Posterior vena cava (tissue), 2 donors: ENCODE measurements at places on chromosomes 12 and 14. TPM values are rescaled to one million over a fixed set of nuclear protein-coding genes. Genes with fewer than 3 reads are reported as not detected.
A peak's percentile ranks its signal among the peaks of the same experiment; 100 is the strongest.

DNA sequence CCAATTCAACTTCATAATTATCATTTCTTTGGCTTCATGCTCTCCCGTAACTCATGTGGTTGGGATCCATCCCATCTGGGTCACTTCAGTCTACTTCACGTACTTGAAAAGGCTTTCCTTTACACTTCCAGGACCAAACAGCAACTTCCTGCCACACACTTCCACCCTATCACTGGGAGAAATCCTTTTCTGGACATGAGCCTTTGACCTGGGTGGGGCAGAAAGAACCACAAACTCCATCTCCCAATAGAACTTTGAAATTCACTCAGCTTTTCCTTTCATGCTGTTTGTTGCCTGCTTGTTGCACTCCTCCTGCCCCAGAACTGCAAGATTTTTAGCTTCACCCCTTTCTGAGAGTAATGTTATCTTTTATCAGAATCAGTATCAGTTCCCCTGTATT is 18.4 kb upstream of the GALNT16 start:
- DNase-seq, result no peak

DNA sequence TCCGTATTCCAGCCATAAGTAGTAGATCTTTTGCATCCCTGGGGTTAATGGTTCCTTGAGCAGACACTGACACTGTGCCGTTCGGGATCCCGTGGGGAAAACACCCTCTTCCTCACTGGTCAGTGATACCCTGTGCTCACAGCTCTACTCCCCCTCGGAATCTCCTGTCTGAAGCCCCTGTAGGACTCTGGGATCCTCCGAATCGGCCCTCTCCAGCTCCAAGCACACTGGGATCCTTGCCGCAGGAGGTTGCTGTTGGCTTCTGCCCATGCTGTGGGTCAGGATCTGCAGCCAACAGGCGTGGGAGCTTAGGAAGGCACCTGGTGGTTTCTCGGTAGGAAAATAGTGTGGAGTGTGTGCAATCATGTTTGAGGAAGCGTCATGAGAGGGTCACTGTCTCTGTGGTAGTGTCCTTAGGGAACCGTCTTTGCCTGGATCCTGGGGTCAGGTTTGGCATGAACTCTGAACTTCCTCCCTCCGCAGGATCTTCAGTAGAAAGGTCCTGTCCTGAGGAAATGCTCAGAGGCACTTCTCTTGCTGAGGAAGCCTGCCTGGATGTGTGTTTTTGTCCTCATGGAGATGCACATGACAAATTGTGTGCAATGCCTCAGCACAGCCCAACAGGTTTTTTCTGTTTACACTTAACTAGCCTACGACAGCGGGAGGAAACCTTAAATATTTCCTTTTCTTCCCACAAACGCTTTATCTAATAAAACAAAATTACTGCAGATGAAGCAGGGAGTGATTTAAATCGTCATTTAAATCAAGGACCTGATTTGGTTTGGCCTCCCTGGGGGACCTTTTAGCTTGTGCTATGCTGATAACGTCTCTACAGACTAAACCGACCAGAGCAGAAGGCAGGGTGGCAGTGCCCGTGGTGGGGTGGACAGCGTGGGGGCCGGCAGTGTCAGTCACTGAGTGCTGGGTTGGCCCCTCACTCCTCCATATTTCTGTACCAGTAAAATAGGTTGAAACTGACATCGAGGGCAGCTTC is 18.7 kb downstream of the FBXL14 start:
- DNase-seq, result no peak

DHH gene
- total RNA-seq, result 2.7 TPM

PRB2 gene
- not detected for total RNA-seq

INF2 gene
- 78.7 TPM for total RNA-seq

HAL gene
- total RNA-seq, result 0.29 TPM

GRCh38 chr12:91155990-91156389 is 26.6 kb downstream of the DCN start:
- no peak for DNase-seq

TAS2R20 gene
- total RNA-seq, result 4.3 TPM

- peak; percentile 83 for DNase-seq
These were observed 1.2 kb downstream of the DYRK2 start for GRCh38 chr12:67649570-67650387.

CNTN1 gene
- 37.3 TPM for total RNA-seq

GRCh38 chr12:53065975-53066931 is 12.9 kb downstream of the SPRYD3 start:
- DNase-seq, result peak; percentile 96

GRCh38 chr12:29245246-29245645 is 96.2 kb downstream of the FAR2 start:
- DNase-seq, result no peak

DNA sequence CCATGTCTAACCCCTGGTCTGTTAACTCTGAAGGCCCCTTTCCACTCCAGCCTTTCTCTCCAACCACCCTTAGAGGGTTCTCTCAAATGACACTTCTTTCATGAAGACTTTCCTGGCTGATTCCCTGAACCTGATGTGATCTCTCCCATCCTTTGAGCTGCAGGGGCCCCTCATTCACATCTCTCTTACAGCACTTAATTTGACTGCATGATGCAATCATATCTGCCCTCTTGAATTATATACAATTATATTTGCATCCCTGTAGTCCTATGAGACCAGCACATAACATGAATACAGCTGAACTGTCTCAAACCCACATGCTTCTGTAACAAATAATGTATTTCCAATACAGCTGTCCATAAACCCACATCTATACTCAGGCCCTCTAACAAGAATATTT is 56.4 kb downstream of the PPP2R5E start:
- no peak for DNase-seq

GRIP1 gene
- 12.5 TPM for total RNA-seq

GRCh38 chr14:100950024-100950423 is 46.5 kb upstream of the RTL1 start:
- no peak for DNase-seq

GRCh38 chr12:56382611-56383010 is 20.0 kb upstream of the APOF start:
- DNase-seq, result no peak

DNA sequence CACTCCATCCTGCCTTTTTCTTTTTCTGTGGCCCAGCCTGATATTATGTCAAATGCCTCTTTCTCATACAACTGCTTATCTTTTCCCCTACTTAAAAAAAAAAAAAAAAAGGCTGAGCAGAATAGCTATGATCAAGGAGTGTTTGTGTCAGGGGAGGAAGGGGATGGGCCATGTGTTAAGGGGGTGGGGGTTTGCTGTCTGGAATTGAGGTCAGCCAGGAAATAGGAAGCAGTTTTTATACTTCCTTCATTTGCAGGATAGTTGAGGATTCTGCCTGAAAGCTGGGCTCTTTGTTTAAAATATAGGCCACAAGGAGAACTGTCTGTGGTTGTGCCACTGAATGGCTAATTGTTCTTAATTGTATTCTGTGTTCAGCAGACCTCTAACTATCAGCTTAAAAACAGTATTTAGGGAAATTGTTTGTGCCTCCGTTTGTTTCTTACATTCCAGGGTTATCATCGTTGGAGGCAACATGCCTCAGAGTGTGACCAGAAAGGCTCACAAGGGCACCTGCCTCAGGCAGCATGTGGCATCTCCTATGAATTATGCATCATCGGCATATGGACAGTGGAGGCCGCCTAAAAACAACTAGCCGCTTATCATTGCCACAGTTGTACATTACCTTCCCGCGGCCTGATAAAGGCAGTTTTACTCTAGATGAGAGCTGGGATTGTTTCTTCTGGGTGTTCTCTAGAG is 96.0 kb downstream of the SRGAP1 start:
- DNase-seq, result no peak

GRCh38 chr12:64679487-64680001 is 69.2 kb downstream of the RASSF3 start:
- DNase-seq, result peak; percentile 92

DNA sequence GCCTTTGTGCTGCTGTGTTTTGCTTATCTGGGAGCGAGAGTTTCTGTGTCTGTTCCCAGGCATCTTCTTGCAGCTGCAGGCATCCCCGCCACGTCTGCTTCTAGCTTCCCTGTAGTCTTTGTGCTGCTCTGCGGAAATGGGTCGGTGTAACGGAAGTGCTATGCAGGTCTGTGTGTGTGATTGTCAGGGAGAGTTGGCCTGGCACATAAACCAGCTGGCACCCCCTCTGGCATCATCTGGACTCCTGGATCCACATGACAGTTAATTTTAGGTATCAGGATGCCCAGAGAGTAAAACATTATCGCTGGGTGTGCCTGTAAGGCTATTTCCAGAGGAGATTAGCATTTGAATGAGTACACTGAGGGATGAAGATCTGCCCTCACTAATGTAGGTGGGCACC is 9.4 kb upstream of the OASL start:
- DNase-seq, result no peak

- no peak for DNase-seq
These were observed 687 bp upstream of the RPS29 start for GRCh38 chr14:49586673-49587460.

DNA sequence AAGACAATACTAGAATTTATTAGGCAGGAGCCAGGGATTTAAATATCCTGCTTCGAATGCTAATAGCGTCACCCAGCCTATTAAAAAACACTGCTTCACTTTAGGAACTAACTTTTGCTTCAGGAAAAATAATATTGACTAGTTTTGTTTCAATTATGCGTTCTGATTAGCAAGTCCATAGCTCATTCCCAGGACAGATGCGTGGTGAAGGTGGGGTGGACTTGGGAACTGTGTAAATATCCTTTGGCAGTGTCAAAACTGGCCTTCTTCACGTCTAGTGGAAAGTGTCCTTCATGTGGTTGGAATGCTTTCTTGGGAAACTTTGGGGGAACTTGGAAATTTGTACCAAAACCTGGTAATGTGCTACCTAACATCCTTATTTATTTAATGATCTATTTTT is 474.8 kb upstream of the NOVA1 start:
- DNase-seq, result no peak

DNA sequence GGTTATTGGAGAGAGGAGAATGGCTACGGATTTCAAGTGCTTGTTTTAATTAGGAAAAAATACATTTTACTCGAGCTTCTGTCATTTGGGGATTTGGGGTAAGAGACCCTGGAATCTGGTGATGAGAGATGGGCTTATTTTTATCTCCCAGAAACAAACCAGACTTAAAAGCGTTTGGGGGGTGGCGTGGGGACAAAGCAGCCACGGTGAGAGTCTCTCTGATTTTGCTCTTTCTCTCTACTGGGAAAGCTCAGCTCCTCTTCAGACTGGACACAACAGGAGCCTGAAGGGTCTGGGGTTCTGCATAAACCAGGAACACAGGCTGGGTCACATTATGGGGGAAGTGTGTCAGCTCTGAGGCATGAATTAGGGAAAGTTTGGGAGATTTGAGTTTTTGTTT is 3.8 kb downstream of the VSX2 start:
- DNase-seq, result no peak

DNA sequence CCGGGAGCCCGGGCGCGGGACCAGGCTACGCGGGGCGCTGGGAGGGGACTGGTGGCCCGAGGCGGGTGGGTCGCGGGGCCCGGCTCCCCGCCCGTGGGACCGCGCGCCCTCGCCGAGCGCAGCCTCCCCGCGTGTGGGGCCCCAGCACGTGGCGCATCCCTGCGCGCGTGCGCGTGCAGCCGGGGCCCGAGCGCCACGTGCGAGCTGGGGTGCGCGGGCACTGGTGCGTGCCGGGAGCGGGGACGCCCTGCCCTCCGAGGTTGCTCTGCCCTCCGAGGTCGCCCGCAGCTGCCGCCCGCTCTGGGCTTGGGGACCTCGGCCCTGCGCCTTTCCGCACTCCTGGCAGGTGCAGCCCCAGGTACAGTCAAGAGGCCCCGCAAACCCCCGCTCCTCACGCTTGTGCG is 365 bp upstream of the CCDC88C start:
- DNase-seq, result no peak

GRCh38 chr14:35689000-35689460 is 120.1 kb downstream of the RALGAPA1 start:
- DNase-seq, result no peak

DNA sequence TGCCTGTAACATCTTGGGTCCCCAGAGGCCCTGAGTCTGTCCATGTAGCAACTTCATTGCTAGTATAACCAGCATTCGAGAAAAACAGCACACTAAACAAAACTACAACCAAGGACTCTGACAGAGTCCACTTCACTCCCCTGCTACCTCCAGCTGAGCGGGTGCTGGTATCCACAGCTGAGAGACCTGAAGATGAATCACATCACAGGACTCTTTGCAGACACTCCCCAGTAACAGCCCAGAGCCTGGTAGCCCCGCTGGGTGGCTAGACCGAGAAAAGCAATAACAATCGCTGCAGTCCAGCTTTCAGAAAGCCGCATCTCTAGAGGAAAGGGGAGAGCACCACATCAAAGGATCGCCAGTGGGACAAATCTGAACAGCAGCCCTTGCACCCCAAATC is 9.0 kb upstream of the IQSEC3 start:
- peak; percentile 70 for DNase-seq

DNA sequence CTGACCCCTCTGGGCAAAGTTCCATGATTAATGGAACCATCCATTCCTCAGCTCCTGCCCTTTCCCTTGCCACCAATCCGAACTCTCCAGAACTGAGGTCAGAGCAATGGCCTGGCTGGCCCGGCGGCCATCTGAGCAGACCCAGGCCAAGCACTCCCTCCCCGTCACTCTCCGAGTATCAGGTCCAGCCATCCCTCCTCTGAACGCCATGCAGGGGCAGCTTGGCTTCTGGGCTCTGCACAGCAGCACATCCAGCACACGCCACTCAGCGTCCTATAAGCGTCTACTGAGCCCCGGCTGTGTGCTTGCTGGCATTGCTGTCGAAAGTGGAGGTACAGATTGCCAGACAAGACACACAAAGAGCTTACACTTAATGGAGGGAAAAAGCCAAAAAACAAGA is 34.3 kb upstream of the VWF start:
- DNase-seq, result no peak

DNA sequence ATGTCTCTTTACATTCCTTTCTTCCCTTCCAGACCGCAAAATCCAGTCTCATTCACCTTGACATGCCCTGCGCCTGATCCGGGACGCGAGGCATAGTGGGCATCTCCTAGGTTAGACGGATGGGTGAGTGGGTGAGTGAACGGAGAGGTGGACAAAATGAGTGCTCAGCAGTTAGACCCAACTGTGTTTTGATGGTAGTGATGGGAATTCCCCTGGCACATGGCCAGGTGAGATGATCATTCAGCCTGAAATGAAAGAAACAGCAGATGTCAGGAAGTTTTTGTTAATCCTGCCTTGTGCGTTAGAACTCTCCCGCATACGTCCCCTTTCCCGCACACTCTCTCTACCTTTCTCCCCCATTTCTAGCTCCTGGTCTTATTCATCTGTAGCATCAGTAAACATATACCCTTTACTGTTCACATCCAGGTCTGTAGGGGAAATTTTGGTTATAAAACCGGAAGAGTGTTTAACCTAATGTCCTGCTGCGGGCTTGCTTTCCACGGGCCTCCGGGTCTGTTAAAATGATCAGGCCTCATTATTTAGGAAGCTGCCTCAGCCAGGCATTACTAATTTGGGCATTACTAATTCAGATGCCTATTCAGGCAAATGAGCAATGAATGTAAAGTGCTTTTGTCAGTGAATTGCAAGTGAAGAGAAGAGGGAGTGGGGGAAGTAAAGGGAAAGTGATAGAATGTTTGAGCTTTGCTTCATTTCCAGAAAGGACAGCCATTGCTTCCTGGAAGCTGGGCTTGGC is 172.8 kb downstream of the ETV6 start:
- DNase-seq, result no peak

GRCh38 chr12:107126796-107127481 is 33.6 kb upstream of the CRY1 start:
- no peak for DNase-seq
